ENCODE measurements at places on chromosomes 1 and 21. TPM values are rescaled to one million over a fixed set of nuclear protein-coding genes. Genes with fewer than 3 reads are reported as not detected.

DNA sequence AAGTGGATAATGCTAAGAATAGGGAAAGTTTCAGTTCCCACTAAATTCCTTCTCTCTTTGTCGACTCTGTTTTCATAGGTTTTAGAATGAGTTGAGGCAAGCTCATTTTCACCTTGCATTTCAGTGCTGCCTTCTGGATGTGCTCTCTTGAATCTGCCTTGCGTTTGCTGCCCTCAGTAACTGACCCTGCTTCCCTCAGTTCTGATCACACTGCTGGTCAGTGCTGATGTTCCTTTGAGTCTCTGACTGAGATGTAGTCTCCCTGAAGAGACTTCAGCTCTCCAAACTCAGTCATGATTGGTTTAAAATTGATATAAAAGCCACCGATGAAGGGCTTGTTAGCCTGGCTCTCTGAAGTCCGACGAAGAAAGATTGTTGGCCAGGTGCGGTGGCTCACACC lies 25.2 kb upstream of the HMGN1 start:
- no peak for DNase-seq

GRCh38 chr1:154943649-154944400 lies 7.3 kb upstream of the PMVK start:
- DNase-seq = no peak

DNA sequence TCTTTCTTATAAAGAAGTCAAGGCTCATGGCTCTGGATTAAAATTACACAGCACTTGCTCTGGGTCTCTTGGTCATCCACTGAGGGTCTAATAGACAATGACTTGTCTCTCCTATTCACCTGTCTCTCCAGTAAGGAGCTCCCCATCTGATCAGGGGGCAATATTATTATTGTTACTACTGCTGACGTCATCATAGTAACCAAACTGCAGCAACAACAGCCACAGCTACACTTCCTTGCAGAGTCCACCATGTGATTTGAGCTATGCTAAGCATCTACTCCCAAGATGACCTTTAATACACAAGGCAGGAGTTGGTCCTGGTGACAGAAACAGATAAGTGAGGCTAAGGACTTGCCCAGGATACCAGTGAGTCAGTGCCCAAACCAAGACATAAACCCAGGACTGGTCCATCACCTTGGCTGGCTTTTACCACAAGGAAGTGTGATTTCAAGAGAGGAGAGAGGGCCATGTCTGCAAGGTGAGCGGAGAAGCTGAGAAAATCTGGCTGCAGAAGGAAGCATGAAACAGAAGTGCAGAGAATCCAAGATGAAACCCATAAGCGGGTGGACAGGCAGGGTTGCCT lies 602.5 kb downstream of the PTPRU start:
- no peak for DNase-seq

- DNase-seq = no peak
Measured at GRCh38 chr1:64176659-64177058, 26.8 kb upstream of the UBE2U start.

Gene DNASE2B
- 0.09 TPM for polyA plus RNA-seq
